ENCODE measurements at places on chromosomes 1 and 21.
A peak's percentile ranks its signal among the peaks of the same experiment; 100 is the strongest.

GRCh38 chr1:58621391-58621790, 44.3 kb upstream of the TACSTD2 start:
- no peak for ATAC-seq

GRCh38 chr1:27302612-27303011, 19.4 kb upstream of the TMEM222 start:
- no peak for ATAC-seq

GRCh38 chr21:17732306-17732705, 86.8 kb downstream of the C21orf91 start:
- ATAC-seq: no peak

- no peak for ATAC-seq
These were observed 59.4 kb upstream of the IFI44L start for GRCh38 chr1:78560811-78561210.

- no peak for ATAC-seq
These were observed 23.7 kb upstream of the HFM1 start for GRCh38 chr1:91428182-91428798.

- ATAC-seq: no peak
These were observed 6.7 kb downstream of the EPS8L3 start for GRCh38 chr1:109756848-109757521.

- no peak for ATAC-seq
These were observed 106.4 kb upstream of the PBX1 start for GRCh38 chr1:164452549-164452948.

GRCh38 chr1:64595871-64596515, 126.1 kb downstream of the CACHD1 start:
- ATAC-seq: no peak

GRCh38 chr1:211632808-211633523, 42.5 kb downstream of the NEK2 start:
- ATAC-seq: no peak

DNA sequence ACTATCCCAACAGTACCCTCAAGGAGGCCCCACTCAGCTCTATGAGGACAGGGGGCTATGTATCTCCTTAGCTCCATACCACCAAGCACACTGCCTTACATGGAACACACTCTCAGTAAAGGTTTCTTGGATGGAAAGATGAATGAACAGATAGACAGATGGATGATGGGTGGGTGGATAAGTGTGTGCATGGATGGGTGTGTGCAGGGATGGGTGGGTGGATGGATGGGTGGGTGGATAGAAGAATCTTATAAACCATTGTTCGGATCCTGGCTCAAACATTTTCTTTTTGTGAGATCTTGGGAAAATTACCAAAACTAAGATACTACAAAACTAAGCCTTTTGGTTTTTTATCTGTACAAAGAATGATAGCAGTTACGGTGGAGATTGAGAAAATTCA, 111.0 kb upstream of the NFIA start:
- no peak for ATAC-seq

DNA sequence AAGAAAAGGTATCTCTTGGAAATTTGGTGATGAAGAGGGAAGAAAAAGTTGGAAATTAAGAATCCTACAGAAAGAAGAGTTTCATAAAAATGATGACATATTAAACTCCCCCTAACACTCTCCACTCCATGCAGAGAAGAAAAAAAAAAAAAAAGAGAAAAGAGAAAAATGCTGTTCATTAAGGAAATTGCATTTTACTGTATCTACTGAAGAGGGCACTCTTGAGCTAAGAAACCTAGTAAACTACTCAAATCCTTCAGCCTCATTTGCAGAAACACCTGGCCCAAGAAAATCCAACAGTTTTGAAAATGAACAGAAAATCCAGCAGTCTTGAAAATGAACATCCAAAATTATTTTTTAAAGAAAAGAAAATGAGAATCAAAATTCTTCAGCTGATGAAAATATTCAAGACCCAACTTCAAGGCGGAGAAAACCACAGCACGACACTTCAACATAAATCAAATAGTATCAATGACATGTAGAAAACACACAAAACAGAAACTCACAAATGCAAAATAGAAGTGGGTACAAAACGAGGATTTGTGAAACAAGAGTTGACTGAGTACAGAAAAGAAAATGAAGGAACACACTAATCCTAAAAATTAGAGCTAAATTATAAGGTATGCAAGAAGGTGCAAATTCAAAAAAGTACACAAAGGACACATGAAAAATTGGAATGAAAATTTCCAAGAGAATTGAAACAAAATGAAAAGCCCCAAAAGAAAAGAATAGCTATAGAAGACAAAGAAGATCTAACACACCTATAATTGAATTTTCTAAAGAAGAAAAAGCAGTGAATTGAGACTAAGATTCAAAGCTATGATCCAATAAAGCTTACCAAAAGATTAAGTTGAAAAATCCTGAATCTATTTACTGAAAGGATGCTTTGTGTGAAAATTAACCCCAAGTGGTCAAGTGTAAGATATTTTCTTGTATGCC, 73.2 kb upstream of the DNAJC6 start:
- ATAC-seq: no peak

GRCh38 chr1:172360511-172360910, 60.0 kb upstream of the C1orf105 start:
- no peak for ATAC-seq

GRCh38 chr21:22345624-22346023, 1347.4 kb downstream of the NCAM2 start:
- ATAC-seq: no peak

- ATAC-seq: no peak
These were observed 252.6 kb downstream of the RHOU start for GRCh38 chr1:228987736-228988506.

DNA sequence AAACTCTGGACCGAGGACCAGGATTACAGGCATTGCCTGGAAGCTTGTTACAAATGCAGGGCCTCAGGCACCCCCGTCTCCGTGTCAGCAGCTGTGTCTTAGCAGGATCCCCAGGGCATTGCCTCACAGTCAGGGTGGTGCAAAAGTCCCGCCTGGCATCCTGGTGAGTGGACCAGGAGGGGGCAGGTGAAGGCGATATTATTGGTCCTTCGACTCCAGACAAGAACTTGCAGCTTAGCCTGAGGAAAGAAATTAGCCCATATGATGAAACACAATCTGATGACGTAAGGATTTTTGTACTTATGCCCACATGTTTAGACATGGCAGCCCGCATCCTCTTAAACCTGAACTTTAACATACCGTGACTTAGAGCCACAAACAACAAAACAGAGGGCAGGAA, 40.8 kb downstream of the RSPH1 start:
- ATAC-seq: no peak

- no peak for ATAC-seq
These were observed 51.3 kb downstream of the GPR161 start for GRCh38 chr1:168085401-168085872.

- ATAC-seq: no peak
These were observed 141.3 kb downstream of the ZZZ3 start for GRCh38 chr1:77541162-77541545.

- ATAC-seq: no peak
These were observed 178.8 kb downstream of the VPS13D start for GRCh38 chr1:12408662-12409061.

DNA sequence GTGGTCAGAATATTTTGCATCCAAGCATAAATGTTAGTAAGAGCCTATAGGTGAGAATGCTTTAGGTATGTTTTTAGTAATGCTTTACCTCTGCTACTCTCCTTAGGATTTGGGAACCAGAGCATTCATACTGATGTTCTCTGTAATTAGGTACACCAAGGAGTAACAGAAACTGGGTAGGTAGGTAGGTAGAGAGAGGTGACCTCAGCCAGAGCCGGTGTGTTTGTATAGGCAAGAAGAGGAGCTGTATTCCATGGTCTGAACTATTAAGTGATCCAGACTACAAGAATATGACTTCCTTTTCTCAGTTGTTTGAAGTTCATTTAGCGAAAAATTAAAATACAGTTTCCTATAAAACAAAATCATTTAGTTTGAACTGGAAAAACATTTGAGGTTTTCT, 108.5 kb downstream of the SDCCAG8 start:
- ATAC-seq: no peak

GRCh38 chr1:156115514-156116374, 1.2 kb downstream of the LMNA start:
- no peak for ATAC-seq

GRCh38 chr1:8986814-8987190, 39.4 kb downstream of the SLC2A7 start:
- no peak for ATAC-seq

DNA sequence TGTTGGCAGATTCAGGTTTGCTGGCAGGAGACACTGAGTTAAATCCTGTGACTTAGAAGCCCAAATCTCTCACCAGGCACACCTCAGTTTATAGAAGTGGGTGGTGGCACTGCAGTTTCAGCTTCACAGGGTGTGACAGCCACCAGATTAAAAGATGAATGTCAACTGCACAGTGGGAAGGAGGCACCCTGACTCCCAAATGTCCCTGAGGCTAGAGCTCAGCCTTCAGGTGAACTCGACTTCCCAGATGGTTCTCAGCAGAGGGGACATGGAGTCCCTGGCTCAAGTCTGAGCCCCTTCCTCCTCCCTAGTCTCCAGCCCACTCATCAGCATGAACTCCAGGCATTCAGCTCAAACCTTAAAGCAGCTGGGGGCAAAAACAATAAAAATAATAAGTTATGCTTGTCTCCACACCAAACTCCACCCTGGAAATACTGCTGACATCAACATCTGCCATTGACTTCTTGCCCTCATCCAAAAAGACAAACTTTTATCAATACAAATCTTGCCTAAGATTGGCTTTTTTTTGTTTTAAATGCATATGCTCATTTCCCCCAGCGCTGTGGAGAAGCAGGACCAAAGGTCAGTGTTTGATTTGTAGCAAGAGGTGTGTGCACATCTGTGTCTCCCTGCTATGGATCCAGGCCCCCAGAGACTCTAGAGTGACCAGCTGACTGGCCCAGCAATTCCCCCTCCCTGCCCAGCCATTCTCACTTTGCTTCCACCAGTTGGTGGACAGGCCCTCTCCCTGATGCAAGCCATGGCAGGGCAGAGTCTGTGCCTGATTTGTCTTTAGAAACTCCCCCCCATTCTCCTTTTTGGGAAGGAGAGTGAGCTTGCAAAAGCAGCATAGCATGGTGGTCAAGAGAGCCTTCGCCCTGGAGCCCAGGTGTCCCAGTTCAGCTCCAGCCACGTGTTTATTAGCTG, 18.5 kb upstream of the S100A7 start:
- no peak for ATAC-seq

- no peak for ATAC-seq
These were observed 3.3 kb upstream of the SNRPE start for GRCh38 chr1:203858055-203858454.

GRCh38 chr1:3351449-3352298, 102.8 kb upstream of the ARHGEF16 start:
- ATAC-seq: no peak

GRCh38 chr1:236425031-236425663, 31.1 kb downstream of the EDARADD start:
- ATAC-seq: peak; percentile 70

- ATAC-seq: no peak
These were observed 37.5 kb upstream of the RD3 start for GRCh38 chr1:211529453-211529852.
